Activated T-cell treated with anti-CD3 and anti-CD28 coated beads, Interleukin-2, amount 50 U/mL, for 4 hours (primary cell): ENCODE measurements at places on chromosomes 6 and 20.

GRCh38 chr20:62286493-62287064, 16.2 kb upstream of the ADRM1 start:
- DNase-seq, result no peak

GRCh38 chr6:137390334-137390733, 103.9 kb downstream of the OLIG3 start:
- DNase-seq, result no peak

DNA sequence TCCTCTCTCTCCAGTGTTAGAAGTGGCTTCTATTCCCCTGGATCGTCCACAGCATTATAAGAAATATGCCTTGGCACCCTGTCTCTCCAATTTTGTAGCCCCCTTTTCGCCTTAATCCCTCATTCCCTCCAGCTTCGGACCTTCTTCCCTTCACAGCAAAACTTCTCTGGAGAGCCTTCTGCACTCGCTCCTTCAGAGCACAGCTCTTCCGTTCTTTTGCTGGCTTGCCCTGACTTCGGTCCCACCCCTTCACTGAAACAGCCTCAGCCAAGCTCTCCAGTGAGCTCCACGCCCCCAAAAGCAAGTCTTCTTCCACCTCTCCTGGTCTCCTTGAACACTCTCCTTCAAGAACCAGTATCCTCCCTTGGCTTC, 134.7 kb upstream of the RNF24 start:
- DNase-seq, result no peak

GRCh38 chr20:1669304-1669703, 11.7 kb upstream of the SIRPG start:
- no peak for DNase-seq
